ENCODE measurements at places on chromosomes 2 and 18.

DNA sequence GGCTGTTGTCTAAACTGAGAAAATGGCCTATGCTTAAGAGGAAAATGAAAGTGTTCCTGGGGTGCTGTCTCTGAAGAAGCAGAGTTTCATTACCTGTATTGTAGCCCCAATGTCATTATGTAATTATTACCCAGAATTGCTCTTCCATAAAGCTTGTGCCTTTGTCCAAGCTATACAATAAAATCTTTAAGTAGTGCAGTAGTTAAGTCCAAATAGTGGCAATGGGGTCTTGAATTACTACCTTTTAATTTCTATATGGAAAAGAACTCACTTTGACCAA, 13.8 kb upstream of the ALLC start:
- no peak for DNase-seq

GRCh38 chr2:60520917-60521539, 32.4 kb downstream of the BCL11A start:
- no peak for DNase-seq

GRCh38 chr2:67846370-67847070, 216.3 kb downstream of the C1D start:
- no peak for DNase-seq

GRCh38 chr2:62177392-62178049, 18.4 kb upstream of the B3GNT2 start:
- no peak for DNase-seq

Data from naive thymus-derived CD8-positive, alpha-beta T cell (primary cell).